ENCODE measurements at places on chromosomes 2 and 18. TPM values are rescaled to one million over a fixed set of nuclear protein-coding genes. Genes with fewer than 3 reads are reported as not detected.

DNA sequence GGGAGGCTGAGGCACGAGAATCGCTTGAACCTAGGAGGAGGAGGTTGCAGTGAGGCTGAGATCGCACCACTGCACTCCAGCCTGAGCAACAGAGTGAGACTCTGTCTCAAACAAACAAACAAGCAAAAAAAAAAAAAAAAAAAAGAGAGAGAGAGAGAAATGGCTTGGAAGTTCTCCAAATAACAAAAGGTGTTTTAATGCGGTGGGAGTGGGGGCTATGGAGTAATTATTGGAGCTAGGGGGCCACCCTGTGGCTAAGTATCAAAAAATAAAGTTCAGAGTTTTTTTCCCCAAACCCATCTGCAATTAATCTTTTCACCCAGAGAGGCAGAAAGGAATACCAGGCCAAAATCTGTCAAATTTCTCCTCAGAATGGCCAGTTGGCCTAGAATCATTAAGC, 23.0 kb upstream of the CEP68 start:
- peak; percentile 8 for DNase-seq

DNA sequence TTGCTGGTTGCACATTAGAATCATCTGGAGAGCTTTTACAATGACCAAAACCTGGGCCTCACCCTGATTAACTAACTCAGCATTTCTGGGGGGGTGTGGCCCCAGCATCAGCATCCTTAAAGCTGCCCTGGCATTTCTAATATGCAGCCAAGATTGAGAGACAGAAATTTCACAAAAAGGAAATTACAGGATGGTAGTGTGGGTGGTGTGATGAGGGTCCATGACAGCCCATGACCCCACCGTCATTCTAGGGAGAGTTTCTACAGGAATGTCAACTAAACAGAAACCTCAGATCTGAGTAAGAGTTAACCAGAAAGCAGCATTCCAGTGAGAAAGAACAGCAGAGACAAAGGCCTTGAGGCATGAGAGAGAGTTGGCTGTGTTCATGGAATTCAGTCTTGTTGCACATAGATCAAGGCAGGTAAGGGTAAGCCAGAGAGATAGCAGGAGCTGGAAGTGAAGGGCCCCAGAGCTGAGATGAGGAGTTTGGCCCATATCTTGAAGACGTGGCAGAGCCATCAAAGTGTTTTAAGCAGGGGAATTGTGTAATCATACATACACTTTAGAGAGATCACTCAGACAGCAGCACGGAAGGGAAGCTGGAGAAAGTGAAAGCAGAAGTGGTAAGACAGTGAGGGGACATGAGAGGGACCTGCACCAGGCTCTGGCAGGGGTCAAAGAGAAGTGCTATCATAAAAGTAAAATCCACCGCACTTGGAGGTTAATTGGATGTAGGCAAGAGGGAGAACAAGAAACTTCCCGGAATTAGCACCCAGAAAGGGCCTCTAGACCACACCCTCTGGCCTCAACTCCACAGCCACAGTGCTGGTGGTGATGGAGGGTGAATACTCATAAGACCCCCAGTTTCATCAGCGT, 7.8 kb upstream of the TRABD2A start:
- no peak for DNase-seq

- no peak for DNase-seq
Measured at GRCh38 chr2:36573165-36573564, 24.8 kb downstream of the FEZ2 start.

- no peak for DNase-seq
Measured at GRCh38 chr2:210660-211059, 53.2 kb downstream of the SH3YL1 start.

DNA sequence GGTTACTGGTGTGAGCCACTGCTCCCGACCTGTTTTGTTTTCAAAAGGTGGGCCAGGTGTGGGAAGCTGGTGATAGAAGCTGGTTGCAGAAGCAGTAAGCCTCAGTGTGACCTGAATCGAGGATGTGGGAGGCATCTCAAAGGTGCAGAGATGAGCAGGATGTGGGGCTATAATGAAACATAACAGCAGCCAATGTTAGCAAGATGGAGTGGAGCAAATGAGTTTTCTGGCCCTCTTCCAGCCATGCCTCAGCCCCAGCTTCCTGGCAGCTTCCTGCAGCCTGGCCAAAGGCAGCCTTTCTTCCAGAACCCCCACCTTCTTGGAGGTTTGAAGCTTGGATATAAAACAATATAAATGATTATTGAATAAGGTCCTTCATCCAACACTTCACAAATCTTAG, 184.8 kb downstream of the NCK2 start:
- no peak for DNase-seq

DNA sequence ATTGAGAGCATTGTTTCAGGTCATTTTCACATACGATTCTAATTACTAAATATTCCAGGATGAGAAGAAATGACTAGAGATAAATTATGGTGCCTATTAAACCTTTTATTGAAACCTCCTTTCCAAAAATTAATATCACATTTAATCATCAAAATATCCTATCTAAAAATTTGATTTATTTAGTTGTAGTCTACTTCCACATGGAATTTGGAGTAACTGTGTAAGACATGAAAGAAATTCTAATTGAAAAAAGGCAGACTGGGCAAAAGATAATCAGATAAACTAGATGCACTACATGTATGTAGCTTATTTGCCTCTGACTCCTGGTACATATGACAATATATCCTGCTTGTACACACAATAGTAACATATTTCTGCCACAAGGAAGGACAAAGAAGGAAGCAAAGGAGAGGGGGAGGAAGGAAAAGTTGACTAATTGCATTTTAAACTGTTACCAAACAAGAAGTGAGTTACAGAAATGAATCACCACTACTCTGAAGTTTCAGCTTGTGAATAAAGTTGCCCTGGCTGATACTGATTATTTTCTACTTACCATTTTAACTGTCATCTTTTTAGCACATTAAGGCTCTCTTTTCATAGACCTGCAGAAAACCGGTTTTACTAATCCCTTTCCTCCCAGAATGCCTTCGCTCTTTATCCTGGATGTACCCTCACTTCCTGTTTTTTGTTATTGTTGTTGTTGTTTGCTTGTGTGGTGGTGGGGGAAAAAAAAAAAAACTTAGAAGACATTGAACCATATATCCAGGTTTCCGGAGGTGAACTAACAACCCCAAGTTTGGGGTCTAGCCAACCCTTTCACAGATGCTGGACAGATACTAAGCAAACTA, 28.4 kb downstream of the NRXN1 start:
- DNase-seq, result no peak

DNA sequence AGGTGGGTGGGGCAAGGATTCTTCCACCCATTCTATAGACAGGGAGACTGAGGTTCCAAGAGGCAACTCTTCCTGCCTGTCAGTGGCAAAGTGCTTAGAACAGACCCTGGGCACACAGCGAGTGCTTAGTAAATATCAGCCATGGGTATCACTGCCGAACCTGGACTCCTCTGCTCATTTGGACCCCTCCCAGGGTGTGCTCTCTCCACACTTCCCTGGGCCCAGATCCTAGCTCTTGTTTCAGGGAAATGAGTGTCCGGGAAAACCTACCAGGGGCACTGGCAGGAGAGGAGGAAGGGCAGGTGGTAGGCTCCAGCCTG, 136.3 kb downstream of the CYP26B1 start:
- no peak for DNase-seq

DNA sequence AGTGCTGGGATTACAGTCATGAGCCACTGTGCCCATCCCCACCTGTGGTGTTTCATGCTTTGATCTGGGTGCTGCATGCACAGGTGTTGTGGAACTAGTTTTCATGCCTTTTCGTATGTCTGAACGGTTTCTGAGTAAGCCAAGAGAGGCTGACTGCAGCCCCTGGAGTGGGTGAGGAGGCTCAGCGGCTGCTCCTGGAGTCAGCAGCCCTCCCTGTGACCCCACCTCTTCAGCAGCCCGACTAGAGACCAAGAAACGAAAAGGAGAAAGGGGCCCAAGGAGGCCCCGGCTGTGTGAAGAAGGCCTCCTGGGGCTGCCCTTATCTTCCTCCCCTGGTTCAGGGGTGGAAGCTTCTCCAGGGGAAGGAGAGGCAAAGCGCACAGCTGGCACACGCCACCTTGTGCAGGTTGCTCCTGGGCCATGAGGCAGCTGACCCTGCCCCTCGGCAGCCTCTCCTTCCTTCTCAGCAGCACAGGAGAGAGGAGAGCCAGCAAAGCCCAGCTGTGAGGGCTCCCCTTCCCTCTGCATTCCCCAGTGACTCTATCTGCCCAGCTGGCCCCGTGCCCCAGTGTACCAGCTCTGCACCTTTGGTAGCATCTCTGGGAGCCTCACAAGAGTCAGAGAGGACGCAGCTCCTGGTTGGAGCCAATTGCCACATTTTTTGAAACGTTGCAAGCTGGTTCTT, 182.5 kb upstream of the HS6ST1 start:
- no peak for DNase-seq

GRCh38 chr2:21356086-21356856, 232.5 kb downstream of the TDRD15 start:
- DNase-seq, result no peak

GRCh38 chr2:144437636-144438035, 82.3 kb downstream of the ZEB2 start:
- DNase-seq, result no peak

NRP2 gene
- 7.4 TPM for total RNA-seq

GNLY gene
- total RNA-seq, result not detected

SCRN3 gene
- 30.3 TPM for total RNA-seq

All from NCI-H460 (cell line).